ENCODE measurements at places on chromosomes 16 and 17.

GRCh38 chr16:56880176-56880575 lies 15.2 kb downstream of the SLC12A3 start:
- DNase-seq: no peak

DNA sequence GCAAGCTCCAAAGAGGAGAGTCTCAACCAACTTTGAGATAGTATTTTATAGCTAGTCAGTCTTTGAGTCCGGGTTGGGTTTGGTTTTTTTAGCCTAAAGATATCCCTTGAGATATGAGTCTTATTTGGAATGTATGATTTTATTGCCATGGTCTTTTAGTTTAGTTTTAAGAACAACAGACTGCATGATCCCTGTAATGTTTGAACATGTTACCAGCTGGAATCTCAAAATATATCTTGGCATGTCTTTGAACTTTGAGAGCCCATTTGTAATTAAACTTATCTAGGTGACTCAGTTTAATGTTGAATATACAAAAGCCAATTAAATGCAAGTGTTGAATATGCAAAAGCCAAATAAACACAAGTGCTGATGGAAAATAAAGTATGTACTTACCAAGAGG lies 100.6 kb downstream of the TANGO6 start:
- DNase-seq: no peak

GRCh38 chr16:28161626-28162025 lies 50.1 kb downstream of the XPO6 start:
- DNase-seq: no peak

- no peak for DNase-seq
These were observed 291.9 kb upstream of the N4BP1 start for GRCh38 chr16:48901712-48902374.

- DNase-seq: no peak
These were observed 209.8 kb upstream of the CHMP6 start for GRCh38 chr17:80781807-80782277.

- DNase-seq: no peak
These were observed 21.2 kb upstream of the BCAS3 start for GRCh38 chr17:60656499-60656898.

GRCh38 chr17:69525920-69526841 lies 111.7 kb downstream of the MAP2K6 start:
- no peak for DNase-seq

DNA sequence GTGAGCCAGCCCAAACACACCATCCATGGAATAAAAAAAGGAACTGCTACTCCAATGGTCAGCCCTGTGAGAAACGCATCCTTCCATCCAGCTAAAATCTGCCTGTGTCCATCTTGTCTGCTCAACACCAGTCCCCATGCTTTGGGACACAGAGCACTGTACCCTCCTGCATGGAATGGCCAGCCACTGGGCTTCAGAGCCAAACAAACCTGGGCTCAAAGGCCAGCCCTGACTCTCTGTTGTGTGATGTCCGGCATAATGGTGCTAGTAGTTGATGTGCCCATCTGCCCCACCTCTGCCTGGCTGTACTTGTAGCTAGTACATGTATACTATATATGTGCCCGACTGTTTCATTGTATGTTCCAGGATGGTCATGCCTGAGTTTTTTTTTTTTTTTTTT lies 77.6 kb upstream of the AMZ2 start:
- DNase-seq: no peak
